Right kidney (tissue), 9 donors: ENCODE measurements at places on chromosomes 2 and 18.

- DNase-seq: no peak
These were observed 1015.1 kb upstream of the PIK3C3 start for GRCh38 chr18:40939656-40940515.

DNA sequence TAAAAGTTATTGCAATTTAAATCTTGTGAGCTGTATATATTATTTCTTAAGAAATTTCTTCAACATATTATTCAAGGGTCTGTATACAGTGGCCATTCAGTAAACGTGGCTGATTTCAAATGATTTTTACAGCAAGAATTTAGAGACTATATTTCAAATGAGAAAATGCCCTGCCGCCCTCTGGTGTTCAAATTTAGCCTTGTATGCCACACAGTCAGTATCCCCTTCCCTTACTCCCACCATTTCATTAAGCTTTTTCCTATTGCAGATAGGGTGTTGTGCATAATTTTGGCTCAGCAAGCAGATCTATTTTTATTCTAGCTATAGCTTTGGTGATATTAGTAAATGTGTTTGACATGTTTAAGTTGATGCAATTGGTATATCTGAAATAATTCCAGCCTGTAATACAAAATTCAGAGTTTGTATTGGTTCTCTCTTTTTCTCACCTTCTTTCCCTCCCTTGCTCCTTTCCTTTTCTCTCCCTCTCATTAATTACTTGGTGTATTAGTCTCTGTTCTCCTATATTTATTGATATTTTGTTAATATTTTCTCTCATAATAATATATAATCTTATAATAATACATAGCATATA is 22.8 kb upstream of the SCN7A start:
- no peak for DNase-seq

- no peak for DNase-seq
These were observed 6.9 kb upstream of the POTEF start for GRCh38 chr2:130135692-130136541.

DNA sequence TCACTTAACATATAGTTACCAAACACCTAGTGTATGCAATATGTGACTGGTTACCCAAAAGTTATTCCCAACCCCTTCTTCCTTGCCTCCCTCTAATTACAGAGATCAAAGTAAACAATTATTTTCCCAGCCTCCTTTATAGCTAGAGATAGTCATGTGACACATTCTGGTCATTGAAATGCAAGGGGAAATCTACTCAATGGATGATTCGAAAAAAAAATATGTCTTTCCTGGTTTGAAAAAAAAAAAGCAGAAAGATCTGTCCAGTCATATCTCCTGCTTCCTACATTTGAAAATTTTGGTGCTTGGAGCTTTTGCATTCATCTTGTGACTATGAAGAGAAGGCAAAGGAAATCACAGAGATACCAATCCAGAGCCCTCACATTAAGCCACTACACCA is 27.6 kb upstream of the UGP2 start:
- DNase-seq: no peak

DNA sequence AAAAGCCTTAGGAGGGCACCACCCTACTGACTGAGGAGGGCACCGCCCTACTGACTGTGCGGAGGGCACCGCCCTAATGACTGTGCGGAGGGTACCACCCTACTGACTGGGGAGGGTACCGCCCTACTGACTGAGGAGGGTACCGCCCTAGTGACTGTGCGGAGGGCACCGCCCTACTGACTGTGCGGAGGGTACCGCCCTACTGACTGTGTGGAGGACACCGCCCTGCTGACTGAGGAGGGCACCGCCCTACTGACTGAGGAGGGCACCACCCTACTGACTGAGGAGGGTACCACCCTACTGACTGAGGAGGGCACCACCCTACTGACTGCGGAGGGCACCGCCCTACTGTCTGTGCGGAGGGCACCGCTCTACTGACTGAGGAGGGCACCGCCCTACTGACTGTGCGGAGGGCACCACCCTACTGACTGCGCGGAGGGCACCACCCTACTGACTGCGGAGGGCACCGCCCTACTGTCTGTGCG is 150.2 kb upstream of the NFATC1 start:
- DNase-seq: no peak

DNA sequence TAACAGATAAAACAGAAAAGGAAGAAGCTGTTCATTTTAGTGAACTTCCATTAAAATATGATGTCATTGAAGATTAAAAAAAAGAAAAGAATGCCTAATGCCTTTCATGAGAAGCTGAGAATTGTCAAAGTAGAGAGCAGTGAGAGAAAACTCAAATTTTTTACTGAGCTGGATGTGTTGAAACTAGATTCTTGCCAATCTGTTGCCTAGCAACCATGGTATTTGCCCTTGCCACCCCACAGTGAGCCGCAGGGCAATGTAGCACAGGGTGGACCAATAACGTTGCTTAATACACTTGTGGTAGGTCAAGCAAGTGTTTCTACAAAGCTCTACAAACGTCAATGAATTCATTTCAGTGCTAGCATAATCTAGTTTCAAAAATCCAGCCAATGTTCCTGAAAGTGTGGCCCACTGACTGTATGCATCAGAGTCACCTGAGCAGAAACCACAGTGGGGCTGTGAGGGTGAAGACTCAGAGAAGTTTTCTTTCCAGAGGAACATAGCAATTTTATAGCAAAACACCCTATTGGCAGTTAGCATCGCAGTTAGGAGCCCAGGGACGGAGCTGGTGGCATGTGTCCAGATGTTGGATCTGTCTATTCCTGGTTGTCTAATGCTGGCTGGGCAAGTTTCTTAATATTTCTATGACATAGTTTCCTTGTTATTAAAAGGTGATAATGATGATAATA is 132.2 kb downstream of the DOCK10 start:
- DNase-seq: peak; percentile 31

- DNase-seq: no peak
These were observed 3.8 kb downstream of the DCC start for GRCh38 chr18:52343731-52344340.

GRCh38 chr2:118014492-118014824 is 588 bp upstream of the CCDC93 start:
- DNase-seq: no peak

GRCh38 chr2:3872451-3872850 is 169.1 kb downstream of the DCDC2C start:
- no peak for DNase-seq

DNA sequence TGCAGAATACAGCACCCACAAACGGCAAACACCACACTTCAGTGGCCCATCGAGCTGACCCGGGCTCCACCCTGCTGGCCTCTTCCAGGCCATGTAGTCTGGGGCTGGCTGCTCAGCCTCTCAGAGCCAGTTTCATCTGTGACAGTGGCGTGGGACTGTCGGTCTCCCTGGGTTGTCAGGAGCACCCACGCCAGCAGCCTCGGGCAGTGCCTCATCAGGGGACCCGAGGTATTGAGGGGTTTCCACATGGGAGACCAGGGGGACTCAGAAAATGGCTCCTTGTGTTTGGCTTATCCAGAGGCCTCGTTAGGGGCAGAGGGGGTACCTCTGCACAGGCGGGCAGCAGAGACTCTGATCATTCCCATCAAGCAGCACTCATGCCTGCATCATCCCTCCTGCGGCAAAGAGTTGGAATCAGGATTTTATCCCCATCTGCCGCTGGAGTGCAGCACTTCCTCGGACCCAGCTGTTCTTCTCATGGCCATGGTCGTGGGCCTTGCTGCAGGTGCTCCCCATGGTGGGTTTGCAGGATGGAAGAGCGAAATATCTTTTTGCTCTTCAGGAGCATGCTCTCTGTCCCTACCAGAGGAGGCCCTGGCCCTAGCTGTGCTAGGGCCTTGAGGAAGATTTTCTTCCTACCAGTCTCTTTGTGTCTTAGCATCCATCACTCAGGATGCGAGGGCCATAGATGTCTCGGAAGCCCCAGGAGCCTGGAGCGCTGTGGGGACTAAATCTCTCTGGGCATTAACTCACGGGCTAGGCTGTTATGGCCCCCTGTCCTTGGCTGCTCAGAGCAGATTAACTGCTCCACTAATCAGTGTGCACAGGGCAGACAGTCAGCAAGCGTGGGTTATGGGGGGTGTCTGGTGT is 100.8 kb downstream of the CLIP4 start:
- no peak for DNase-seq

- DNase-seq: peak; percentile 10
These were observed 59.6 kb downstream of the TRPM8 start for GRCh38 chr2:233976690-233977294.

- DNase-seq: no peak
These were observed 26.1 kb downstream of the SLC20A1 start for GRCh38 chr2:112671801-112672200.

GRCh38 chr2:158782136-158782535 is 13.0 kb upstream of the DAPL1 start:
- no peak for DNase-seq

DNA sequence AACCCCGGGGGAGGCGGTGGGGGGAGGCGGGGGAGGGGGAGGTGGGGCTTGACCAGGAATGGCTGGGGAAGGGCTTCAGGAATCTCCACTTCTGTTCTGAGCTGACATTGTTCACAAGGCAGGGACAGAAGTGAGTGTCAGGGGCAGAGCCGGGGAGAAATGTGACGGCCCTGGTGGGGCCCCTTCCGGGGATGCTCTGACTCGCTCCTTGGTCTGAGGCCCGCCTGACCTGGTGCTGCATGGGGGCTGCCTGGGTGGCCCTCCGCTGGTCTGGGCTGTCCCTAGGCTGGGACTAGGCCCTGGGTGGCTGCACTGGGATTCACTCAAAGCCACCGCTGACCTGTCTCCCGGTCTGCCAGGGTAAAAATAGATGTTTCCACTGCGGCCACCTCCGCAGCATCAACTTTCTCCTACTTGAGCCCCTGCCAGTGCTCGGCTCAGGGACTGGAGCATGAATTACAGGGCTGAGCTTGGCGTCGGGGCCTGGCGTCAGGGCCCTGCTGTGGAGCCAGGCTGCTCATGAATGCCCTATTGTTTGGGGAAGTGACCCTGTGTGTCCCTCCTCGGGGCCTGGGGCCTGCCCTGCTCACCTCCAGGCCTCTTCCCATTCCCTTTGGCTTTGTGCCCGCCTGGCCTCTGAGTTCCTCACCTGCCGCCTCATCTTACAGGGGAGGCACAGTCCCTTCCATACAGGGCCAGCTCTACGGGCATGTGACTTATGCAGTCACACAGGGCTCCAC is 247.5 kb downstream of the DYSF start:
- peak; percentile 43 for DNase-seq

DNA sequence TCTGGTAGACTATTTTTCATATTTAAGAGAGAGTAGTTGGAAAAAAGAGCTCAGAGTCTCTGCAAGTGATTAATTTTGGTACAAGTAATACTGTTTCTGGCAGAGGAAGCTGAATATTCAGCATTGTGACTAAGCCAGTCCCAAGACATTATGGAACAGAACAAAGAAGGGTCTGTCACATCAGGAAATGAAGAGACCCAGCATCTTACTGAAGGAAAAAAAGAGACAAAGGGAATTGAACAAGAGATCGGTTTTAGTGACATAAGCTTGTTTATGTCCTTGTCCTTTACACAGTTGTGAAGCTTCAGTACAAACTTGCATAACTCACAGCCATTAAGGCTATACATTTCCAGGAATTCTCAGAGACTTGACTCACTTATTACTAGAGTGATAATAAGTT is 568.5 kb upstream of the SLC8A1 start:
- no peak for DNase-seq

DNA sequence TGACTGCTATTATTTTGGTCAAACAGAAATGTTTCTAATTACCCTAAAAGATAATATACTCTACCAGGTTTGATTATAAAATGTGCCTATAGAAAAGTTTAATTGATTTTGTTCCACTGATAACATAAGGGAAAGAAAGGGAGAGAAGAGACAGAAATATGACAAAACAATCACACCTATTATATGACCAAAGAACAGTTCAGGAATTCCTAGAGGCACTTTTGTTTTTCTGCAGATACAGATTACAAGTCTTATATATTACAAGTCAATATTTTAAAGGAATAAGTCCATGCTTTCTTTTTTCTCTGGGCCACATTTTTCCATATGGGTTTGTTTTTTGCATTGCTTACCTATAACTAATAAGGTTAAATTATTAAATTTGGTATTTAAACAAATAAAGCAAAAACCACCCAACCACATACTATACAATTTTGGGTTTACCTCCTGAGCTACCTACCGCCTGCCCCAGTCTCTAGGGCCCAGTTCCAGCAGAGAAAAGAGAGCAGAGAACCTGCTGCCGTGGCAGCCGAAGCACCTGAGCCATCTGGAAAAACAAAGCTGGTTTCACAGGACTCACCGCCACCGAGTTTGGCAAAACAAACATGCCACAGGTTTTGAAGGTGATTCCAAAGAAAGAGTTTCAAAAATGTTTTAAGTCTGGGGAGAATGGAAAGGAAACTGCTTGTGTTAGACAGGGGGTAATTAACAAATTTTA is 92.1 kb downstream of the DYM start:
- DNase-seq: no peak

- peak; percentile 8 for DNase-seq
These were observed 579.2 kb downstream of the BCL11A start for GRCh38 chr2:59974051-59974766.

DNA sequence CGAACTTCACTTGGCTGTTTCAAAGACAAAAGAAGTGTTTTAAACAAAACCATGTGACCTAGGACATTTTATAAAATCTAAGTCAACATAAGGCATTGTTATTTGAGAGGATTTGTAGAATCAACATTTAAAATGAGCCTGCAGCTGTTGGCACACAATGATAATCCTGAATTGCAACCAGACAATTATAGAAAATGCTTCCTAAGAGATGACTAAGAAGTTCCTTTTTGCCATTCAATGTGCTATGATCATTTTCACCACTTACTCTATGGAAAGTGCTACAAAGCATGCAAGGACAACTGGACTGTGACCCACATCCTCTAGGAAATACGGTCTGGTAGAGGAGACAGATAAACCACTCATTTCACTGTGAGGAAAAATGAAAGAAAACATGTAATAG is 246.4 kb downstream of the CDH20 start:
- DNase-seq: no peak

- DNase-seq: no peak
These were observed 356.9 kb downstream of the DSEL start for GRCh38 chr18:67159662-67160061.

DNA sequence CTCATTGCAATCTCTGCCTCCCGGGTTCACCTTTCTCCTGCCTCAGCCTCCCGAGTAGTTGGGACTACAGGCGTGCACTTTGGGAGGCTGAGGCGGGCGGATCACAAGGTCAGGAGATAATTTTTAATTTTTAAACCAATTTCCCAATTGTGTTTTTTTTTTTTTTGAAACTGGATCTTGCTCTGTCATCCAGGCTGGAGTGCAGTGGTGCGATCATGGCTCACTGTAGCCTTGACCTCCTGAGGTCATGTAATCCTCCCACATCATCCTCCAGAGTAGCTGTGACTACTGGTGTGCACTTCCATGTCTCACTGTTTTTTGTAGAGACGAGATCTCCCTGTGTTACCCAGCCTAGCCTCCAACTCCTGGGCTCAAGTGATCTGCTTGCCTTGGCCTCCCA is 49.3 kb downstream of the GLS start:
- DNase-seq: no peak
